Neural crest cell (in vitro differentiated cells): ENCODE measurements at places on chromosomes 13 and 19. TPM values are rescaled to one million over a fixed set of nuclear protein-coding genes. Genes with fewer than 3 reads are reported as not detected.

FLT1 gene
- 0.11 TPM in 1 of 2 replicates, not detected in the other for total RNA-seq

MYO9B gene
- total RNA-seq: 113 and 119 TPM in 2 replicates

GRCh38 chr19:12703046-12703445 is 6.6 kb upstream of the FBXW9 start:
- peaks cover 11% of the 10 kb centered on the region for H3K36me3 ChIP-seq
- peaks cover 4% of the 10 kb centered on the region for H3K27me3 ChIP-seq
- H3K4me3 ChIP-seq: peak overlapping the region; percentile 81
- H3K27ac ChIP-seq: no peak overlapping the region
- DNase-seq: peak; percentile 50

CYP4F3 gene
- not detected in 2 replicates for total RNA-seq

TBXA2R gene
- total RNA-seq: 0.23 and 0.52 TPM in 2 replicates

GRCh38 chr19:42872608-42873007 is 6.9 kb downstream of the PSG1 start:
- H3K4me1 ChIP-seq: no peaks in the 10 kb centered on the region
- no peak overlapping the region for H3K4me3 ChIP-seq
- H3K36me3 ChIP-seq: peaks cover 2% of the 10 kb centered on the region
- DNase-seq: no peak
- no peaks in the 10 kb centered on the region for H3K27me3 ChIP-seq
- no peak overlapping the region for H3K27ac ChIP-seq

GRCh38 chr13:98393873-98394272 is 183.0 kb downstream of the STK24 start:
- H3K4me3 ChIP-seq: no peak overlapping the region
- peaks cover 16% of the 10 kb centered on the region for H3K4me1 ChIP-seq
- H3K27ac ChIP-seq: no peak overlapping the region

DNA sequence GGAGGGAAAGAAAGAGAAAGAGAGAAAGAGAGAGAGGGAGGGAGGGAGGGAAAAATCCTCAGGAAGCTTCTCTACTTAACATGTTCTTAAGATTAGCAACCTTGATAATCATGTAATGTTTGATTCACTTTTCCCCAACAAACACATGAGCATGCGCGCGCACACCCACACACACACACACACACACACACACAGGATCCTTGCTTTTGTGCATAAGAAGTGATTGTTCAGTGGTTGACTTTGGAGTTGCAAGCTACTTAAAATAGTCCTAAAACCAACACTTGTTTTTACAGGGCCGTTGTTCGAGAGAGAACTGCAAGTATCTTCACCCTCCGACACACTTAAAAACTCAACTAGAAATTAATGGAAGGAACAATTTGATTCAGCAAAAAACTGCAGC is 100.0 kb upstream of the RAP2A start:
- H3K36me3 ChIP-seq: peaks cover 3% of the 10 kb centered on the region
- no peak overlapping the region for H3K27ac ChIP-seq
- DNase-seq: no peak

DNA sequence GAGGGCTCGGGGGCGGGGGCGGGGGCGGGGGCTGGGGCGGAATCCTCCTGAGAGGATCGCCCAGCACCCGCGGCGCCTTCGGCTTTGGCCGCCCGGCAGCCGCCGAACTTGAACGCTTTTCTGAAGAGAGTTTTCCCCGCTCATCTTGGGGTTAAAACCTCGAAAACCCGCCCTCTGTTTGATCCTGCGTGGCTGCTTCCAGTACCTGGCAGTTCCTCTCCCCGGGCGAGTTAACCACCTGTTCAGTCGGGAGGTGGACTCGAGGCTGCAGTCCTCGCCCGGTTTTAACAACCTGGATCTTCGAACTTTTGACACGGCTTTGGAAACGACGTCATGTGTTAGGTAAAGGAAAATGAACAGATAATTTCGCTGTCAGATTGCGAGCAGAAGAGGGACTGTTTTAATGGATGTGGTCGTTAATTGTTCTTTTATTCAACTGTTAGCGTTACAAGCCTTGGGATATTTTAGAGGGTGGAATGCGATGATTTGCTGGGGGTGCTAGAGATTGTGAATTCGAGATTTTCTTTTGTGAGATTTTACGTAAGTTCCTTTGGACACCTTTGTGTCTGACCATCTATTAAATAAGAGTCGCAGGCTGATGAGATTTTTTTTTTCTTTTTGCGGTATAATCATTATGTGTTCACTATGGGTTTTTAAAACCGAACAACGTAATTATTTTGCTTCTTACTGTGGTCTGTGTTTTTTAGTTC is 1.0 kb downstream of the FNDC3A start:
- peaks cover 32% of the 10 kb centered on the region for H3K4me1 ChIP-seq
- peak overlapping the region; percentile 98 for H3K27ac ChIP-seq
- peaks cover 8% of the 10 kb centered on the region for H3K27me3 ChIP-seq

ZNF581 gene
- total RNA-seq: 40.8 and 41.9 TPM in 2 replicates

DNA sequence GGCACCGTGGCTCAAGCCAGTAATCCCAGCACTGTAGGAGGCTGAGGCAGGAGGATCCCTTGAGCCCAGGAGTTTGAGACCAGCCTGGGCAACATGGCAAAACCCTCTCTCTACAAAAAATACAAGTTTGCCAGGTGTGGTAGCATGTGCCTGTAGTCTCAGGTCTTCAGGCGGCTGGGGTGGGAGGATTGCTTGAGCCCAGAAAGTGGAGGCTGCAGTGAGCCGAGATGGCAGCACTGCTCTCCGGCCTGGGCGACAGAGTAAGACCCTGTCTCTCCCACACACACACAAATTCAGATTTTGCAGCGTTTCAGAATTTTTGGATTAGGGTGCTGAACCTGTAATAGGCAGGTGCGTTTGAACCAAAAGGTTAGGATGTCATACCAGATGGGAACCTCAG is 2.2 kb downstream of the RPS11 start:
- H3K27me3 ChIP-seq: peaks cover 14% of the 10 kb centered on the region
- H3K4me1 ChIP-seq: peaks cover 42% of the 10 kb centered on the region
- H3K36me3 ChIP-seq: peaks cover 19% of the 10 kb centered on the region
- DNase-seq: no peak
- H3K27ac ChIP-seq: no peak overlapping the region

TNFRSF19 gene
- 74.8 and 76.1 TPM in 2 replicates for total RNA-seq
